ENCODE measurements at places on chromosomes 11 and 22.

- peak; percentile 83 for DNase-seq
Measured at GRCh38 chr22:41048791-41049717, 43.3 kb upstream of the EP300 start.

DNA sequence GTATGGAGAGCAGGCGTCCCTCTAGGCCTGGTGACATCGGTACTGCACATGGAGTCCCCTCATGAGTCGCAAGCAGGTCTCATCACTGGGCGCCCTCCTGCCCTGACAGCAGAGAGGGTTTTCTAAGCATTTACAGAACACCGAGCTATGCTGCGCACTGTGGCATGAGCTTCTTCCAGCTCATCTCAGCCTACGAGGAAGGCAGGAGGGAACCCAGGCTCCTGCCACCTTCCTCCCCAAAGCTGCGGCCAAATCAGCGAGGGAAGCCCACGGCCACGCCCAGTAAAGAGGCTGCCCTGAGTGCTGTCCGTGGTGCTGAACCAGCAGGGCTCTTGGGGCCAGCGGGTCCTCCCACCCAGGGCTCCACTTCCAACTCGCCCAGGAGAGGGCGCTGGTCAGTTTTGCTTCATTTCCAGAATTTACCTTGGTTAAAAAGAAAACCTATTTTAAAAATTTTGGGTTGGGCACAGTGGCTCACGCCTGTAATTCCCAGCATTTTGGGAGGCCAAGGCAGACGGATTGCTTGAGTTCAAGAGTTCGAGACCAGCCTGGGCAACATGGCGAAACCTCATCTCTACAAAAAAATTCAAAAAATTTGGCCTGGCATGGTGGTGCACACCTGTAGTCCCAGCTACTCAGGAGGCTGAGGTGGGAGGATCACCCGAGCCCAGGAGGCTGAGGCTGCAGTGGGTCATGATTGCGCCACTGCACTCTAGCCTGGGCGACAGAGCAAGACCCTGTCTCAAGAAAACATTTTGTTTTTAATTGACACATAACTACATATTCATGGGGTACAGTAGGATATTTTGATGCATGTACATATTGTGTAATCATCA lies 34.2 kb downstream of the PHF21B start:
- DNase-seq: peak; percentile 76

- no peak for DNase-seq
Measured at GRCh38 chr11:68312780-68313573, 586 bp downstream of the LRP5 start.

DNA sequence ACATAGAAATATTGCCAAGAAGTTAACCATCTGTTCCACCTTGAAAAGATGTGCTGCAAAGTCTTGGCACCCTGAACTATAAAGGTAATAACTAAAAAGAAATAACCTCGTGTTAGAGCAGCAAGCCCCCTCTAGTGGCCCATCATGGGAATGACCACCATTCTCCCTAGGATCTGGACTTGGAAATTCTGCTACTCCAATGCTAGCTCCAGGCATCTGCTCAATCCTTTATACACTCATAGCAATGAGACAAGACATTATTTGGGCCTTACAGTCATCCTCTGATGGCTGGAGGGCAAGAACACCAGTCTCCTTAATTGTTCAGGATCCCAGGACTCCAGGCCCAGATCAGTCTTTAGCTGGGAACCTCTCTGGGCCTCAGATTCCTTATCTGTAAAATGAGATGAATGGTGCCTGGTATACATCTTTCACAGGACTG lies 76.0 kb downstream of the CWC15 start:
- peak; percentile 51 for DNase-seq

GRCh38 chr22:18112440-18112839 lies 1.8 kb downstream of the TUBA8 start:
- DNase-seq: no peak

DNA sequence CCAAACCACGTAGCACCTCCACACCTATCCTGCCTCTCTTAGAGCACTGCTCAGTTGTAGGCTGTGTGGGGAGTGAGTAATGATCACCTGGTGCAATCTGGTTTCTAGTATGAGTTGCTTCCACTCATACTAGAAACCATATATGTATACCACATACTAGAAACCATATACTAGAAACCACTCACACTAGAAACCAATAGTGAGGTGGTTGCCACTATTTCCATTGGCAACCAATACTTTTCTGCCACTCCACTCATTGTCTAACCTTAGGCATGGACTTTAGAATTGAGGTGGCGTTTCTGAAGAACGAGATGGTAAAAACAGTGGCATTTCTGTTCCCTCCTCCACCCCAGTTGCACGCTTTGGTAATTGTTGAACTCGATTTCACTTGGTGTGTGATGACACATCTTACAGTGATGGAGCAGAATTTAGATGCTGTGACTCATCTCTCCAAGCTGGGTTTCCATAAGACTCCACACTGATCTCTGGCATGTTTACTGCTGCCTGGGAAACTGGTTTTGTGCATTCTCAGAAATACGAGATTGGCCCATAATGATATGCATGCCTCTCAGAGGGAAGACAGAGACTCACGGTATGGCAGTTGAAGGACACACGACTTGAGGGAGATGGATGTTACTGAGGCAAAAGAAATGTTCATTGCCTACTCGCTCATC lies 82.9 kb downstream of the KIRREL3 start:
- no peak for DNase-seq

DNA sequence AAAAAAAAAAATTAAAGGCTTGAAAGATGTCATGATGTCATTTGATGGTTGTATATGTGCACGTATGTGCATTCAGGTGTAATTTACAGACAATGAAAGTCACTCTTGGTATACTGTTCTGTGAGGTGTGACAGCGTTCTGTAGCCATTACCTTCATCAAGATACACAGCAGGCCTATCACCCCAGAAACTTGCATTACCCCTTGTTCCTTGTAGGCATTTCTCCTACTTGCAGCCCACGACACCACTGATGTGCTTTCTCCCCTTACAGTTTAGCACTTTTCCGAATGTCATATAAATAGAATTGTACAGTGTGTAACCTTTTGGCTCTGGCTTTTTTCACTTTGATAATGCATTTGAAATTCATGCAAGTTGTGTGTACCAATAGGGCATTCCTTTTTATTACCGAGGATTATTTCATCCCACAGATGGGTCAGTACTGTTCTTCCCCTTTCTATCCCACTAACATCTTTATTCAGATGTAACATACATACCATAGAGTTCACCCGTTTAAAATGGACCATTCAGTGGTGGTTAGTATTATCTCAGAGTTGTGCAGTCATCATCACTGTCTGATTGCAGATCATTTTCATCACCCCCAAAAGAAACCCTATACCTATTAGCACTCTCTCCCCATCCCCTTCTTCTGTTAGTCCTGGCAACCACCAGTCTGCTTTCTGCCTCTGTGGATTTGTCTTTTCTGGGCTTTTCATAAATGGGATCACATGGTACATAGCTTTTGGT lies 30.3 kb downstream of the BCR start:
- no peak for DNase-seq

GRCh38 chr11:22430639-22431038 lies 92.5 kb downstream of the SLC17A6 start:
- no peak for DNase-seq

DNA sequence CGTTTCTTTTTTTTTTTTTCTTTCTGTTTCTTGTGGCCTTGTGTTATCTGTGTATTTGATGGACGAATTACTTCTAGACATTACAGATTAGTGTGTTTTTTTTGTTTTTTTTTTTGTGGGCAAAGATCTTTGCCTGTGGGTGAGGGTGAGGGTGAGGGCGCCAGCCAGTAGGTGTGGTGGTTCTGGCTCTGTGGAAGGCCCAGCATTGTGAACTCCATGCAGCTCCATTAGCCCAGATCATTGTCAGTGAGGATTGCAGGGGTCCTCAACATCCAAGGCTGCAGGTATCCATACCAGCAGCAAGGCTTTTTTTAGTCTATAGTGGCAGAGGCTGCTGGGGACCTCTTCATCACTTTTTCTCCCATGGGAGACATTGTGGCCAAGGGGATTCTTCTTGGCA lies 13.7 kb downstream of the BIRC2 start:
- no peak for DNase-seq

- DNase-seq: no peak
Measured at GRCh38 chr11:69896250-69896649, 77.0 kb upstream of the FGF3 start.

DNA sequence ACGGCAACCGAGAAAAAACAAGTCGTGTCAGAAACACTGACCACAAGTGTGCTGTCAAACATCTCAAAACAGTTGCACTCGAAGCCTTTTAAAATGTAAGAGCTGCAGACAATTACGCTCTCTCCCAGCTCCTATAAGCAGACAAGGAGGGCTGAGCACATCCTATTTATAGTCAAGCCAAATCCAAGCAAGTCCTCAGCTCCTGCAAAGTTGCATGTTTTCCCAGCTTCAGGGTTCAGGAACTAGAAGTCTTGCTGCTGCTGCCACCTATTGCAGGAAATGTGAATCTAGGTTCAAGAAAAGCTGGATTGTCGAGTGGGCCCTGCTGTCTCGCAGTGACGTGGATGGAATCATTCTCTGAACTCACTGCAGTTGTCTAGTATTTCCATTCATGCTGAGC lies 15.5 kb downstream of the EFCAB6 start:
- DNase-seq: no peak

DNA sequence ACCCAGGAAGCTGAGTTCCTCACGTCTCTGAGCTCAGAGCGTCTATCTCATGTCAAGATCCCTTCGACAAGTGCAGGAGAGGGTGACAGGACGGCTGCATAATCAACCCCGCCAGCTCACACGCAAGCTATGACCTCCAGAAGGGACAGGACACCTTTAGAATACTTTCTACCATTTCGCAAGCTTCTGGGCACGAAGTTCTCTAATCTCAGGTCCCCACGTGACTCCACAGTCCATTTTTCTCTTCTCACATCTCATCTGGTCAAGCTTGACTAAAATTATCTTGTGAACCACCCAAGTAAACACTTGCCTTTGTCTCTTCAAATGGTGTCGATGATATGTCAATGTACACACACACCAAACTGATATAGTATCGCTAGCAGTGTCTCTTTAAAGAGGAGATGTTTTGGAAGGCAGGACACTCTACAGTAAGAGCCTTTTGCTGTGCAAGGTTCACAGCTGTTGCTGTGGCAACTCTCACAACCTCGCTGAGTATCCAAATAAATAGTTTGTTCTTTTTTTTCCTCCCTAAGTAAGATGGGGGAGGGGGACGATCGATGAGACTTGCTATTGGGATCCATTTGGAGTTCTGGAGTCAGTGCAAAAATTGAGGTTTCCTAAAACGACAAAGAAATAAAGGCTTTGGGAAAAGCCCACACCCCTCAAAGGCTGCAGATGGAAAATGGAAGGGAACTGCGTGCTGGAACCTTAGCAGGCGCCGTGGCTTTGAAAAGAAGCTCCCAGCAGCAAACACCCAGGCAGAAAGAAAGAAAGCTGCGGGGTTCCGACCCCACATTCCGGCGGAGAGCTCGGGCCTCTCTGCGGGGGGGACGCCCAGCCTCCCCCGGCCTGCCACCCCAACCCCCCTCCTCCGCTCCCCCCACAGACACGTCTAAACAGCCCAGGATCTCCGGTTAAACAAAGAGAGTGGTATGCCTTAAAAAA lies 215.4 kb upstream of the UBASH3B start:
- peak; percentile 17 for DNase-seq

DNA sequence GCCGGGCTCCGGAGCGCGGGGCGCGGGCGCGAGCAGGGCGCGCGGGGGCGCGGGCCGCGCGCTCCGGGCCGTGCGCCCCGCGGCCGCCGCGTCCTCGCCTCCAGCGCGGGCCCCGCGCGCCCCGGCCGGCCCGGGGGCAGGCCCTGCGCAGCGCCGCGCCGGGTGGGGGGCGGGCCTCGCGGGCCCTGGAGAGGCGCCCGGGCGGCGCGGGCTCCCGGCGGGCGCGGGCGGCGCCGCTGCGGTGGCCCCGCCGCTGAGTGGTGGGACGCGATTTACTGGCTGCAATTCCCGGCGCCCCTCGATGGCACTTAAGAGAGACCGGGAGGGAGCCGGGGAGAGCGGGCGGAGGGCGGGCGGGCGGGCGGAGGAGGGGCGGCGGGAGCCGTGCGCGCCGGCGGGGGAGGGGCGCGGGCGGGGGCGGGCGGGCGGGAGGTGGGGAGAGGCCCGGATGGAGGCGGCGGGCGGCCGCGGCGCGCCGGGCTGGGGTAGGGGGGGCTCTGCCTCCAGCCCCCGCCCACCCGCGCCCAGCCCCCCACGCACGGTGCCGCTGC lies 73.2 kb upstream of the TCF20 start:
- DNase-seq: no peak

GRCh38 chr11:43376065-43376464 lies 17.3 kb downstream of the TTC17 start:
- DNase-seq: no peak

DNA sequence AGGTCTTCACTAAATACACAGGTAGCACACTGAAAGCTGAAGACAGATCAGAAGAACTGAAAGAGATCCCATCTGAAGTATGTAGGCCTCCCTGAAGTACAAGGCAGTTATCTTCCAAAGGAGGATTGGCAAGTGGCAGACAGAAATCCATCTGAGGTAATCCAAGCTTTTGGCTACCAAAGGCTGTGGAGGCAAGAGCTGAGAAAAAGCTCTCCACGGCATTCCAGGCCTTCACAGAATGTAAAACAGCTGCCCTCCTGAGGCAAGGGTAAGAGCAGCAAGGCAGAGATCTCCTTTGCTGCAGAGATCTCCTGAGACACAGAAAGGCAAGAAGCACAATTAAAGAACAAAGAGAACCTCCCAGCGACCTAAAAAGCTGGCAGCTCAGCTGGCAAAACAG lies 19.1 kb downstream of the PIK3C2A start:
- no peak for DNase-seq

GRCh38 chr11:48170241-48171233 lies 46.1 kb upstream of the OR4B1 start:
- no peak for DNase-seq

DNA sequence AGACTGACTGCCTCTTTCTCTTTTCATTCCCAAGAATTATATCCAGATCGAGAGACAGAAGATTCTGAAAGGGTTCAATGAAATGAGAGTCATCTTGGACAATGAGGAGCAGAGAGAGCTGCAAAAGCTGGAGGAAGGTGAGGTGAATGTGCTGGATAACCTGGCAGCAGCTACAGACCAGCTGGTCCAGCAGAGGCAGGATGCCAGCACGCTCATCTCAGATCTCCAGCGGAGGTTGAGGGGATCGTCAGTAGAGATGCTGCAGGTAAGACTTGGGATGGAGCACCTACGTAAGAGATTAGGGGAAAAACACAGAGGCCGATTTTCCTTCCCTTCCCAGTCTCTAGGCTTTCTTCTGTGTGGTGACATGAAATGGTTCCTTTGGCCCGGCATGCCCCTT lies 8.7 kb downstream of the TRIM22 start:
- no peak for DNase-seq

GRCh38 chr22:27952091-27952490 lies 33.0 kb upstream of the PITPNB start:
- DNase-seq: no peak

GRCh38 chr22:43438666-43439347 lies 27.0 kb downstream of the MPPED1 start:
- DNase-seq: no peak

- DNase-seq: no peak
Measured at GRCh38 chr22:19214078-19214473, 35.5 kb upstream of the SLC25A1 start.

GRCh38 chr11:23112987-23113886 lies 253.0 kb upstream of the CCDC179 start:
- no peak for DNase-seq

Measured in heart left ventricle (tissue), 16 donors.